Heart right ventricle (tissue), 16 donors: ENCODE measurements at places on chromosomes 16 and 17. TPM values are rescaled to one million over a fixed set of nuclear protein-coding genes. Genes with fewer than 3 reads are reported as not detected.

DNA sequence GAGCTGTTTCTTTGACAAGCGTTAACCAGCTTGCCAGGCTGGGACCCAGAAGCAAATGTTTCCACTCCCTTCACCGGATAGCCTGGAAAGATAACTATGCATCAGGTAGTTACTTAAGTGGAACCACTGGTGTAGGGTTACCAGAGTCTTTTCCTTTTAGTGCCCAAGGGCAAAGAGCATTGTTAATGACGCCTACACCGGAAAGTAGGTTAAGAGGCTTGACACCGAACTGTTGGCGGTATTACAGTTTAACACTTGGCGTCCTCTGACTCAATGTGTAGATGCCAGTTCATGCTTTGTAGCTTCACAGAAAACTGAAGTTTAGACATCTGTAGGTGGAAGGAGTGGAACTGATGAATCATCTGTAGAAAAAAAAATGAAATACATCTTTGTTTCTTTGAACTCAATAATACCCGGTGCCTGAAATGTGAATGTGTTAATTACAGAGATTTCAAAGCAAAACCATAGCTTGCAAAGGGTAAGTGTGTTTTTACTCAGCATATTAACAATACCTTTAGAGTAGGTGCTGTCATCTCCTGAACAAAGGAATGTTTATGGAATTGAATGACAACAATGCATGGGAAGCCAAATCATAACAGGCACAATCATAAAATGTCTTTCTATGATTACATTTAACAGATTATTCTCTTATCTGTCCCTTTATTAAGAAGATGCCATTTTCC, 426.7 kb upstream of the SALL1 start:
- H3K27me3 ChIP-seq = no peaks in the 10 kb centered on the region
- no peak for DNase-seq
- H3K27ac ChIP-seq = no peak overlapping the region
- H3K4me3 ChIP-seq = no peak overlapping the region
- H3K36me3 ChIP-seq = no peaks in the 10 kb centered on the region

- H3K27me3 ChIP-seq = no peaks in the 10 kb centered on the region
- DNase-seq = no peak
- H3K4me3 ChIP-seq = no peak overlapping the region
- H3K27ac ChIP-seq = no peak overlapping the region
Measured at GRCh38 chr17:7388856-7389255, 5.5 kb downstream of the PLSCR3 start.

DNA sequence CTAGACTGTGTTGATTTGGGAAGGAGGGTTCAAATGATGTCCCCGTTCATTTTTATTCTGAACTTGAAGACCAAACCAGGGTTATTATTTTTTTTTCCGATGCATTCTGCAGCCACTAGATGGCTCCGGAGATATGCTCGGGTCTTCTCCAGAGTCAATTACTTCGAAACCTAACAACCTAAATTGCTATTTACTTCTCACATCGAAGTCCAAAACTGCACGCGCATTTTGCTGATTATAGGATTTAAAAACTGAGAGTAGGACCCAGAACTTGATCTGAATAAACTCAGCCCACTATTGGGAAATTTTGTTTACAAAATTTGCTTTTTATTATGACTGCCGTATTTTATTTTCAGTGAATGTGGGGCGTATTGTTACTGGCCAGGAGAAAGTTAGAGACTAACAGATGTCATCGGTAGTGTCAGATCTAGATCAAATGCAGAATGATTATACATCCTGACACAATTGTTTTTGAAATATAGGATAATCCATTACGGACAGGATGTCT, 263.8 kb downstream of the HS3ST3A1 start:
- H3K4me1 ChIP-seq = no peaks in the 10 kb centered on the region
- H3K4me3 ChIP-seq = peak overlapping the region; percentile 44
- no peak overlapping the region for H3K27ac ChIP-seq
- H3K27me3 ChIP-seq = peaks cover 6% of the 10 kb centered on the region

Gene LRRC36
- not detected for total RNA-seq

- peak; percentile 10 for DNase-seq
- H3K4me1 ChIP-seq = no peaks in the 10 kb centered on the region
- no peak overlapping the region for H3K4me3 ChIP-seq
- H3K27ac ChIP-seq = no peak overlapping the region
- no peaks in the 10 kb centered on the region for H3K27me3 ChIP-seq
- peaks cover 59% of the 10 kb centered on the region for H3K36me3 ChIP-seq
Measured at GRCh38 chr16:4683255-4684057, 9.9 kb upstream of the NUDT16L1 start.

GRCh38 chr17:29177871-29178749, 2.1 kb downstream of the MYO18A start:
- DNase-seq = no peak
- no peaks in the 10 kb centered on the region for H3K27me3 ChIP-seq
- H3K4me1 ChIP-seq = peaks cover 54% of the 10 kb centered on the region
- H3K27ac ChIP-seq = peak overlapping the region; percentile 82

GRCh38 chr16:88298181-88298832, 84.5 kb upstream of the ZNF469 start:
- H3K4me3 ChIP-seq = no peak overlapping the region
- H3K36me3 ChIP-seq = no peaks in the 10 kb centered on the region
- peaks cover 34% of the 10 kb centered on the region for H3K27me3 ChIP-seq
- H3K4me1 ChIP-seq = no peaks in the 10 kb centered on the region

GRCh38 chr16:17129971-17130370, 340.8 kb downstream of the XYLT1 start:
- no peak overlapping the region for H3K27ac ChIP-seq
- peaks cover 5% of the 10 kb centered on the region for H3K36me3 ChIP-seq
- H3K4me1 ChIP-seq = no peaks in the 10 kb centered on the region
- no peak overlapping the region for H3K4me3 ChIP-seq
